ENCODE measurements at places on chromosomes 13 and 19. TPM values are rescaled to one million over a fixed set of nuclear protein-coding genes. Genes with fewer than 3 reads are reported as not detected.

SIGLEC5 gene
- total RNA-seq, result not detected

ZNF665 gene
- total RNA-seq, result 3.3 TPM

PCDH9 gene
- 3.8 TPM for total RNA-seq

RNF113B gene
- total RNA-seq, result not detected

ADAMTS10 gene
- total RNA-seq, result 29.1 TPM

PGLYRP2 gene
- total RNA-seq, result not detected

CRLF1 gene
- 68.1 TPM for total RNA-seq

ZNF844 gene
- 8.8 TPM for total RNA-seq

SRRM5 gene
- total RNA-seq, result 0.03 TPM

KLF5 gene
- 3.5 TPM for total RNA-seq

TUBA3C gene
- total RNA-seq, result not detected

FFAR2 gene
- total RNA-seq, result not detected

NKPD1 gene
- 0.26 TPM for total RNA-seq

DYRK1B gene
- 16.3 TPM for total RNA-seq

EBI3 gene
- not detected for total RNA-seq

UBL3 gene
- total RNA-seq, result 13.3 TPM

LILRA5 gene
- not detected for total RNA-seq

KIR3DL2 gene
- total RNA-seq, result not detected

ABHD13 gene
- total RNA-seq, result 5.9 TPM

SMIM24 gene
- total RNA-seq, result not detected

CGB1 gene
- not detected for total RNA-seq

SPTBN4 gene
- 1.2 TPM for total RNA-seq

HIF3A gene
- total RNA-seq, result 2.8 TPM

CACNG7 gene
- 1.7 TPM for total RNA-seq

ANGPTL8 gene
- not detected for total RNA-seq

COX7A1 gene
- total RNA-seq, result 34.2 TPM

CALM3 gene
- 185 TPM for total RNA-seq

GATAD2A gene
- 55.7 TPM for total RNA-seq

SLC7A10 gene
- not detected for total RNA-seq

NMRK2 gene
- total RNA-seq, result not detected

S1PR5 gene
- total RNA-seq, result 4.8 TPM
